Chondrocyte (in vitro differentiated cells): ENCODE measurements at places on chromosomes 13 and 19. TPM values are rescaled to one million over a fixed set of nuclear protein-coding genes. Genes with fewer than 3 reads are reported as not detected.

Gene CATSPERD
- not detected in 3 replicates for total RNA-seq

DNA sequence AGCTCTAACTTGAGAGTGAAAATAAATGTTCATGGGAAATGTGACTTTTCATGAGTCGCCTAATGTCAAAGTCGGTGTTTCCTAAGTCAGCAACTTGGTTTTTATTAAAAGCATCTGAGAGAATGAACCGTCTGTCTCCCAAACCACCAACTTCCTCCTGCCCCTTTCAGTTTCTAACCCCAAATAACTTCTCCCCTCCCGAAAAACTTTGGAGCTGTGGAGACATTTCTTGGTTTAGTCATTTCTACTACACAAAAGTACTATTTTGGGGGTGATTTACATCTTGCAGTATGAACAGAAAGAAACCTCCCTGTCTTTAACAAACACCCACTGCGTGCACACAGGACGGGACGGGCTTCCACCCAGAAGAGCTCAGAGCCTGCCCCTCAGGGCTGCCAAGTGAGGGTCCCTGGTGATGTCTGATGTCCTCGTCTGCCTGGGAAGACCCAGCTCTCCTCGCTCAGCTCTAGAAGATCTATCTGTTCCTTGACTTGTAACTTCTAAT lies 65.0 kb downstream of the RASA3 start:
- H3K27me3 ChIP-seq, result no peaks in the 10 kb centered on the region
- peaks cover 78% of the 10 kb centered on the region for H3K4me1 ChIP-seq
- peaks cover 4% of the 10 kb centered on the region for H3K36me3 ChIP-seq

Gene R3HDM4
- 47.1 to 52.2 TPM (median 48.4 TPM) in 3 replicates for total RNA-seq

DNA sequence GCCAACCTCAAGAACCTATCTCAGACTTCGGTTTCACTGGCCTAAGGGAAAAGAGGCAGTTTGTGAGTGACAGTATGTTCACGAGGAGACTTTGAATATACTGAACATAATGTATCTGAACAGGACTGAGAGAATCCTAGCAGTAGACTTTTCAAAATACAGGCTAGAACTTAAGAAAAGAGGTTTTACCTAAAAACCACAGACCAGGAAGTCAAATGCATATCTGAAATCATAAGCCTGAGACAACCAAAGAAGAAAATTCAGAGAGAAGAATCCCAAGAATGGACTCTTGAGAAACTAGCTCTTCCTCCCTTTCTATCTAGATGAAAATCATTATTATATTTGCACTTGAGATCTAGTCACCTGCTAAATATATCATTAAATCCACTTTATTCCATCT lies 17.6 kb downstream of the MYCBP2 start:
- H3K4me1 ChIP-seq, result peaks cover 69% of the 10 kb centered on the region
- H3K27ac ChIP-seq, result no peak overlapping the region
- H3K36me3 ChIP-seq, result peaks cover 1% of the 10 kb centered on the region
- H3K27me3 ChIP-seq, result no peaks in the 10 kb centered on the region

DNA sequence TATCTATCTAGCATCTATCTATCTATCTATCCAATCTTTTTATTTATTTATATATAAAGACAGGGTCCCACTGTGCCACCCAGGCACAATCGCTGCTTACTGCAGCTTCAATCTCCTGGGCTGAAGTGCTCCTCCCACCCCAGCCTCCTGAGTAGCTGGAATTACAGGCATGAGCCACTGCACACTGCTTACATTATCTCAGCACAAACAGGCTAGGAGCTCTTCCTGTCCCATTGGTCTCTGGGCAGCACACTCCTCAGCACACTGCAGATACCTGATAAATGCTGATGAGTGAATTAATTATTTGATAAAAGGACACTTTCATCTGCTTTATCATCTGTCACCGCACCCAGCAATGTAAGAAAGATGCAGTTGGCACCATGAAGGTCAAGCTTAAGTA lies 16.1 kb downstream of the ZNF562 start:
- DNase-seq, result no peak
- H3K4me1 ChIP-seq, result peaks cover 8% of the 10 kb centered on the region
- H3K27ac ChIP-seq, result no peak overlapping the region
- peaks cover 10% of the 10 kb centered on the region for H3K36me3 ChIP-seq

DNA sequence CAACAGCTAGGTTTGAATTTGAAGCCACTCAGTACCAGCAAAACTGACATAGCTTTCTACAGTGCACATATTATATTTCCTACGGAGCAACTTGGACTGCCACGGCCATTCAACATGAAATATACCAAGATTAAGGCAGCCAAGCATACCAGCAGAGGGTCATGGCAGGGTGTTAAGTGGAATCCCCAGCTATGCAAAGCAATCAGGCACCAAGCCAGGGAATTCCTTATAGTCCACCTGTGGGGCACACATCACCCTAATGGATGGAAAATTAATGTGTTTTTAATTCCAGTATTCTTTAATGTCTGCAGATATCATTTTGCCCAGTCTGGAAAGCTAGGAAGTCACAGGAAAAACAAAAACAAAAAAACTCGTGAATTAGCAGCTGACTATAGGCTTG lies 1190.3 kb downstream of the EFNB2 start:
- peak overlapping the region; percentile 45 for H3K27ac ChIP-seq
- no peaks in the 10 kb centered on the region for H3K27me3 ChIP-seq
- H3K36me3 ChIP-seq, result no peaks in the 10 kb centered on the region
- peaks cover 50% of the 10 kb centered on the region for H3K4me1 ChIP-seq
- DNase-seq, result no peak

Gene KL
- 0.05 to 0.19 TPM (median 0.15 TPM) in 3 replicates for total RNA-seq

- DNase-seq, result no peak
- H3K4me3 ChIP-seq, result no peak overlapping the region
- H3K27me3 ChIP-seq, result no peaks in the 10 kb centered on the region
- H3K36me3 ChIP-seq, result peaks cover 3% of the 10 kb centered on the region
- peaks cover 27% of the 10 kb centered on the region for H3K4me1 ChIP-seq
- H3K27ac ChIP-seq, result no peak overlapping the region
Observed at GRCh38 chr13:49347650-49348385, 96.0 kb downstream of the CAB39L start.

DNA sequence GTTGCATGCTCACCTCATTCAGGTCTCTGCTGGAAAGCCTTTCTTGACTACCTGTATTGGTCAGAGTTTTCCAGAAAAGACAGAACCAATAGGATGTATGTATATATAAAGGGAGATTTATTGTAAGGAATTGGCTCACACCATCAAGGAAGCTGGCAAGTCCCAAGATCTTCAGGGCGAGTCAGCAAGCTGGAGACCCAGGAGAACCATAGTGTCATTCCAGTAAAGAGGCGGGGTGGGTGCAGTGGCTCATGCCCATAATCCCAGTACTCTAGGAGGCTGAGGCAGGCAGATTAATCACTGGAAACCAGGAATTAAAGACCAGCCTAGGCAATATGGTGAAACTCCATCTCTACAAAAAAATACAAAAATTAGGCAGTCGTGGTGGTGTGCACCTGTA lies 30.4 kb upstream of the FARP1 start:
- H3K4me1 ChIP-seq, result peaks cover 14% of the 10 kb centered on the region
- no peaks in the 10 kb centered on the region for H3K36me3 ChIP-seq
- no peak overlapping the region for H3K4me3 ChIP-seq
- no peaks in the 10 kb centered on the region for H3K27me3 ChIP-seq

- H3K27me3 ChIP-seq, result no peaks in the 10 kb centered on the region
- peaks cover 20% of the 10 kb centered on the region for H3K36me3 ChIP-seq
- H3K4me1 ChIP-seq, result no peaks in the 10 kb centered on the region
- no peak overlapping the region for H3K4me3 ChIP-seq
- no peak for DNase-seq
Observed at GRCh38 chr19:35025969-35026368, 4.3 kb upstream of the SCN1B start.

GRCh38 chr19:42366673-42367072 lies 23.4 kb downstream of the CNFN start:
- H3K4me1 ChIP-seq, result peaks cover 12% of the 10 kb centered on the region
- no peaks in the 10 kb centered on the region for H3K27me3 ChIP-seq
- no peak for DNase-seq
- no peak overlapping the region for H3K4me3 ChIP-seq
- H3K36me3 ChIP-seq, result peaks cover 22% of the 10 kb centered on the region

- no peak for DNase-seq
- no peak overlapping the region for H3K27ac ChIP-seq
- no peaks in the 10 kb centered on the region for H3K27me3 ChIP-seq
- H3K4me1 ChIP-seq, result peaks cover 16% of the 10 kb centered on the region
- no peaks in the 10 kb centered on the region for H3K36me3 ChIP-seq
- H3K4me3 ChIP-seq, result no peak overlapping the region
Observed at GRCh38 chr13:106989876-106990275, 421.9 kb upstream of the ARGLU1 start.

DNA sequence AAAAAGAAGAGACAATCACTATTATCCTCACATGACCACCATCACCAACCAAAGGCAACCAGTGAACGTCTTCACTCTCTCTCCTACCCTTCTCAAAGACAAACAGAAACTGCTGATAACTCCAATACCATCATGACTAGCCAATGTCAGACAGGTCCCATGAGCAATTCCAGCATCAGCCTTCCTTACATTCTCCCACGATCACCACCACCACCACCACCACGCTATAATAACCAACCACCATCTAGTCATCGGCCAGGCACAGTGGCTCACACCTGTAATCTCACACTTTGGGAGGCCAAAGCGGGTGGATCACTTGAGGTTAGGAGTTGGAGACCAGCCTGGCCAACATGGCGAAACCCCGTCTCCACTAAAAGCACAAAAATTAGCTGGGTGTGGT lies 3.9 kb downstream of the MYO1F start:
- H3K4me3 ChIP-seq, result no peak overlapping the region
- H3K4me1 ChIP-seq, result peaks cover 16% of the 10 kb centered on the region
- no peak overlapping the region for H3K27ac ChIP-seq
- H3K27me3 ChIP-seq, result peaks cover 8% of the 10 kb centered on the region

Gene RHPN2
- 5.4 to 8.5 TPM (median 6.5 TPM) in 3 replicates for total RNA-seq

DNA sequence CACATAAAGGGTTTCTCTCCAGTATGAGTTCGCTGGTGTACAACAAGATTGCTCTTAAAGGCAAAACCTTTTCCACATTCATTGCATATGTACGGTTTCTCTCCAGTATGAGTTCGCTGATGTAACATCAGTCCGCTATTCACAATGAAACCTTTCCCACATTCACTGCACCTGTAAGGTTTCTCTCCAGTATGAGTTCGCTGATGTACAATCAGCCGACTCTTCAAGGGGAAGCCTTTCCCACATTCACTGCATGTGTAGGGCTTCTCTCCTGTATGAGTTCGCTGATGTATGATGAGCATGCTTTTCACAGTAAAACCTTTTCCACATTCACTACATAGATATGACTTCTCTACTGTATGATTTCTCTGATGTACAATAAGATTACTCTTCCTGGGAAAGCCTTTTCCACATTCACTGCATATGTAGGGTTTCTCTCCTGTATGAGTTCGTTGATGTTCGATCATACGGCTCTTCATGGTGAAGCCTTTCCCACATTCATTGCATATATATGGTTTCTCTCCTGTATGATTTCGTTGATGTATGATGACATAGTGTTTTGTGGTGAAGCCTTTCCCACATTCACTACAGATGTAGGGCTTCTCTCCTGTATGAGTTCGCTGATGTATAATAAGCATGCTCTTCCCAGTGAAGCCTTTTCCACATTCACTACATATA lies 6.0 kb upstream of the ZNF614 start:
- no peak overlapping the region for H3K27ac ChIP-seq
- no peak overlapping the region for H3K4me3 ChIP-seq
- H3K4me1 ChIP-seq, result peaks cover 3% of the 10 kb centered on the region
- peaks cover 72% of the 10 kb centered on the region for H3K36me3 ChIP-seq

- peaks cover 22% of the 10 kb centered on the region for H3K27me3 ChIP-seq
- no peaks in the 10 kb centered on the region for H3K4me1 ChIP-seq
- DNase-seq, result no peak
- no peak overlapping the region for H3K27ac ChIP-seq
- H3K36me3 ChIP-seq, result peaks cover 2% of the 10 kb centered on the region
- peak overlapping the region; percentile 50 for H3K4me3 ChIP-seq
Observed at GRCh38 chr19:43820098-43820883, 6.8 kb upstream of the ZNF283 start.
